Stimulated activated naive CD8-positive, alpha-beta T cell treated with anti-CD3 and anti-CD28 coated beads, Interleukin-15, Interleukin-2, amounts not matched to agents 100 U/mL and 50 U/mL, for 24 hours (primary cell): ENCODE measurements at places on chromosomes 2 and 18.

DNA sequence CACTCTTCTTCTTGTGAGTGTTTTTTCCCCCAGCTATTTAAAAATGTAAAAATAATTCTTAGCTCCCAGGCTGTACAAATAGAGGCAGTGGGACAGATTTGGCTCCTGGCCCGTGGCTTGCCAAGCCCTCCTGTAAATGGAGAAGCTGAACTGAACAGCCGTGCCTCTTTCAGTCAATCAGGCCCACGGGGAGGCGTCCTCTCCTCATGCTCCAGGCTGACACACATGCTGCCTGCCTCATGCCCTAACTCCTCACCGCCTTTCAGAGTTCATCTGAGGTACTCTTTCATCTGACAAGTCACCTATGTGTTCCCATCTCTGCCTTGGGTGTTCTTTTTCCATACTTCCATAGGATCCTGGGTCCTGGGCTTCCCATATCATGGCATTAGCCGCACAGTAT lies 58.9 kb downstream of the BMP10 start:
- no peak for DNase-seq

GRCh38 chr2:1945819-1946218 lies 201.5 kb upstream of the PXDN start:
- DNase-seq, result no peak

DNA sequence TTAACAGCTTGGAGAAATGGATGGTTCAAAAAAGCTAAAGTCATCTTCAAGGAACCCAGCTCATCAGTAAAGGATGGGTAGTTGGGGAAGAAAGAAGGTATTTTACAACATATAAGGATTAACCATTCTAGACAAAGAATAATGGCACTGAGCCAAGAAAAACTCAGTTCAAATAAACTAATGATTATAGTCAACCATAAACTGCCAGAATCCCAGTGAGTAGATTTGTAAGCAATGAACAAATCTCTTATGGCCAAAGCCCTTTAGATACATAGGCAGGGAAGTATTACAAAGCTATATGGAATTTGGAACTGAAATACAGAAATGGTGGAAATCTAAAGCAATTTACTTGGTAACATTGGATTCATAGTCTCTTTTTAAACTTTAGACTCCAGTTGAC lies 92.4 kb upstream of the ZFP36L2 start:
- DNase-seq, result no peak

GRCh38 chr2:11237122-11237521 lies 81.9 kb downstream of the SLC66A3 start:
- no peak for DNase-seq

DNA sequence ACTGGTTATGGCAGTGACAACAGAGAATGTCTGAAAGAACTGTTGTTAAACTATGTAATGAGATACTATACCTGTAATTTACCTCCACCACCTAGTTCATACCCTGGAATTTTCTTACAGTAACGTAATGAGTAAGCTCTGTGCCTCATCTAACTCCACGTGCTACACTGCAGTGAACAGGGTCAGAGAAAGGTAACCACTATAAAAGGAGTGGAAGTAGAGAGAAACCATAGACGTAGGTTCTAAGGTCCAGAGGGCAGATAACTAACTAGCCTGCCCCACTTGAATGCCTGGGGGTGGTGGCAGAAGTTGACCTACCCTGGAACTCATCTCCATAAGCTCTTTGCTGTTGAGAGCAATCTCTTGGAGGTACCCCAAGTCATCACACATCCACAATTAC lies 32.0 kb upstream of the B4GALT6 start:
- DNase-seq, result no peak

GRCh38 chr2:235544689-235544969 lies 50.8 kb downstream of the AGAP1 start:
- DNase-seq, result no peak

GRCh38 chr2:129975016-129975774 lies 4.3 kb upstream of the RAB6C start:
- DNase-seq, result no peak

DNA sequence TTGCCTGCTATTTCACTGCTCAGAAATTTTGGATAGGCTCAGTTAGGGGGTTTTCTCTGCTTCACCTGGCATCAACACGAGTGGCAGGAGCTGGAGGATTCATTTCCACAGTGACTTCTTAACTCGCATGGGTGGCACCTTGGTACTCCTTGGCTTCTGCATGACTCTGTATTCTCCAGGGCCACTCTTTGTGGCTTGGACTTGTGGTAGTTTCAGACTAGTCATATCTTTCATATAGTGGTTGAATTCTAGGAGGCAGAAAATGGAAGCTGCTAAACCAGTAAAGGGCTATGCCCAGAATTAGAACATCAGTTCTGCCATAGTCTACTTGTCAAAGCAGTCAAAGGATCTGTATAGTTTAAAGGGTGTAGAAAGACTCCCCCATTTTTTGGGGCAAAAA lies 6.8 kb downstream of the MAIP1 start:
- DNase-seq, result no peak

- DNase-seq, result no peak
Measured at GRCh38 chr18:3367491-3368091, 82.4 kb upstream of the TGIF1 start.

GRCh38 chr18:76405280-76405679 lies 89.8 kb downstream of the ZNF516 start:
- DNase-seq, result no peak

DNA sequence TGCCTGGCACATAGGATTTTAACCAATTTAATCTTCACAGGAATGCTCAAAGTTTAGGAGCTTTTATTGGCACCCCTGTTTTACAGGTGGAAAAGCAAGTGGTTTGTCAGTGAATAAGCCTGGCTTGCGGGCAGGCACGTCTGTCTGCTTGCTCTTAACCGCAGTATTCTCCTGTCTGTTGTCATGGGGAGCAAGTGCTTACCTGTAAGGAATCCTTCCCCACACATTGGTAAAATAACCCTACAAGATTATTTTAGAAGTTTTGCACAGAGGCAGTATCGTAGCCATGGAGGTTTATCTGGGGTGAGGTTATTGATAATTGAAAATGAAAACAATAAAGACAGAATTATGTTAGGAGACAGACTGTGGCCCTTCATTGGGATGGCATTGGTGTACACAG lies 174.9 kb downstream of the AGAP1 start:
- DNase-seq, result no peak
